ENCODE measurements at places on chromosomes 1 and 21.

DNA sequence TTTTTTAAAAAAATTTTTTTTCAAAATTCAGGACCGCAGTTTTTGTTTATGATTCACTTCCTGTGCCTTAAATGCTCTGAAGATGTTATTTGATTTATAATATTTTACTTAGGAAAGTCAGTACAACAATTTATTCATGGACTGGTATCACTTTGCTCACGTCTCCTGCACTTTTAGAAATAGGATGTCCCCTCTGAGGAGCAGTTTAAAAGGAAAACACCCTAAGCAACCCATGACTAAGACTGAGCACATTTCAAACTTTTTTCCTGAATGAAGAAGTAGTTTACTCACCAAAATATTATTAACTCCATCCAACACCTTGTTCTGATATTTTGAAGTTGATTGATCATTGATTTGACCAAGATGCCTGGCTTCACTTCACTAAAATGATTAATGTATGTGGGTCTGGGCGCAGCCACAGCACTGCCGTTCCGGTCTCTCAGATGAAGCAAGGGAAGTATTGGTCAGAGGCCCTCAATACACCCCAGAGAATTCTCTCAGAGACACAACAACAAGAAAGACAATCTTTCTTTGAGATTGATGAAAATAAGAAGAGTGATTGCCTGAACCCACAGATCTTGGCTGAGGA, 223.9 kb downstream of the TGFB2 start:
- DNase-seq: no peak

GRCh38 chr1:181779343-181779742, 282.2 kb downstream of the ZNF648 start:
- DNase-seq: no peak

DNA sequence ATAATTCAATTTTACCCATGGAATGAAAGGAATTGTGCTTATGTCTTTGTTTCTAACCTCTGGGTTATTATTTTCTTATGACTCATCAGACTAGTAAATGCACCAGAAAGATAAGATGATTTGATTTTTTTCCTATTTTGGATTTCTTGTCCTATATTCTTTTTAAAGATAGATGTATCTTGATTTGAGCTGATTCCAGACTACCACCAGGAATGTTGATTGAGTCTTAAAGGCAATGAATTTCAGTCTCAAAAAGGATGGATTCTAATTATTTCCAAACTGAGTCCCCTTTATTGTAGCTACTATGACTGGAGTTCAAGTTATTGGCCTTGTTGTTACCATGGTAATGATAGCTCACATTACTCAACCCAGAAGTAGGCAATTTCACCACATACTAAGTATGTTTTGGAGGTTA, 95.8 kb upstream of the RGS4 start:
- DNase-seq: no peak

GRCh38 chr1:109783436-109783835, 19.7 kb upstream of the EPS8L3 start:
- DNase-seq: no peak

GRCh38 chr1:103267893-103268292, 159.6 kb upstream of the COL11A1 start:
- DNase-seq: no peak

DNA sequence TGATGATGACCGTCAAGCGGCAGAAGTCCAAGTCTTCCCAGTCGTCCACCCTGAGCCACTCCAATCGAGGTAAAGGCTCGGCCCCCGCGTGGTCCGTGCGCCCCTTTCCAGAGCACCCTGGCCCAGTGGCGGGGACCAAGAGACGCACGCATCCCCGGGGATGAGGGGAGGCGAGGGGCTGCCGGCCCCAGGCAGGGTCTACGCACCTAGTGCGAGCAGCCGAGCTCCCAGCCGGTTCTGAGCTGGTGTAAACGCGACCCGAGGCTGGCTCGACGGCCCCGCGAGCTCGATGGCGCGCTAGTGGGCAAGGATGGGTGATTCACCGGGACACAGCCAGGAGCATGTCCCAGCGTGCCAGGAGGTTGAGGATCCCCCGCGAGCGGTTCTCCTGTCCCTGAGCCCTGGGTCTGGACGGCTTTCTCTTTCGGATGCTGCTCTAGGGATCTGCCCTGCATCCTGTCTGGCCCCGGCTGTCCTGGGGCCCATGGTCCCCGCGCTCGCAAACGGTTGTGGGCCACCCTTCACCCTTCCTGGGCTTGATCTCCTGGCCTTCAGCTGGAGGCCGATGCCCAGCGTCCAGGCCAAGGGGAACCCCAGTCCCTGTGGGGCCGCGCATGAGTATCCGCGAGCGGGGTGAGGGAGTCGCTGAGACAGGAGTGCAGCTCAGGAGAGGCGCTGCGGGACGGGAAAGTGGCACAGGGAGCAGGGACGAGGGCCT, 689 bp downstream of the PKP1 start:
- DNase-seq: no peak

DNA sequence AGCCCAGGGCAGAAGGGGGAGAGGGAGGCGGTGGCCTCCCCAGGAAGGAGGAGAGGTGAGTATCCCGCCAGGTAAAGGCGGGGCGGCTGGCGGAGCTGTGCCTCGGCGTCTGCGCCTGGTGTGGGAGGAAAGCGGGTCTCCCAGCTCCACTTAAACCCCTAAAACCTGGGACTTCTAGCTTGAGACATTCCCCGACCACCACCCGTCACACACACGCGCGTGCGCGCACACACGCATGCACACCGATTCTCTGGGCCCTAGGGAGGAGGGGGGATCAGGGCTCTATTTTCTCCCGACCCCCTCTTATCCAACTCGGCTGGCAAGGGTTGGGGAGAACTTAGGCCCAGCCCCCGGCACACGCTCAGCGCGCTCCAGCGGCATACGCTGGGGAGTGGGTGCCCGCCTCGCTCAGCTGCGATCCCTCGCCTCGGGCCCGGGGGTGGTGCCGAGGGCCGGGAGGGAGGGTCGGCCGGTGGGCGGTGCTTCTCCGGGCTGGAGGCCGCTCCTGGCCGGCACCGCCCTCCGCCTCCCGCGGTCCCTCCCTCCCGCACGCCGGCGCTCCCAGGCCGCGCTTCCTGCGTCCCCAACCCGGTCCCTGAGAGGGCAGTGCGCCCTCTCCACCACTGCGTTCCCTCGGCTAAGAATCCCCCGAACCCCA, at the start of gene TMEM51:
TMEM51 (plus strand) TSS at position 564 of the 658 bp plus-strand sequence. CDS start 61,341 bp downstream, outside the sequence.
- no peak for DNase-seq

- no peak for DNase-seq
These were observed 12.9 kb upstream of the NES start for GRCh38 chr1:156689953-156690674.

DNA sequence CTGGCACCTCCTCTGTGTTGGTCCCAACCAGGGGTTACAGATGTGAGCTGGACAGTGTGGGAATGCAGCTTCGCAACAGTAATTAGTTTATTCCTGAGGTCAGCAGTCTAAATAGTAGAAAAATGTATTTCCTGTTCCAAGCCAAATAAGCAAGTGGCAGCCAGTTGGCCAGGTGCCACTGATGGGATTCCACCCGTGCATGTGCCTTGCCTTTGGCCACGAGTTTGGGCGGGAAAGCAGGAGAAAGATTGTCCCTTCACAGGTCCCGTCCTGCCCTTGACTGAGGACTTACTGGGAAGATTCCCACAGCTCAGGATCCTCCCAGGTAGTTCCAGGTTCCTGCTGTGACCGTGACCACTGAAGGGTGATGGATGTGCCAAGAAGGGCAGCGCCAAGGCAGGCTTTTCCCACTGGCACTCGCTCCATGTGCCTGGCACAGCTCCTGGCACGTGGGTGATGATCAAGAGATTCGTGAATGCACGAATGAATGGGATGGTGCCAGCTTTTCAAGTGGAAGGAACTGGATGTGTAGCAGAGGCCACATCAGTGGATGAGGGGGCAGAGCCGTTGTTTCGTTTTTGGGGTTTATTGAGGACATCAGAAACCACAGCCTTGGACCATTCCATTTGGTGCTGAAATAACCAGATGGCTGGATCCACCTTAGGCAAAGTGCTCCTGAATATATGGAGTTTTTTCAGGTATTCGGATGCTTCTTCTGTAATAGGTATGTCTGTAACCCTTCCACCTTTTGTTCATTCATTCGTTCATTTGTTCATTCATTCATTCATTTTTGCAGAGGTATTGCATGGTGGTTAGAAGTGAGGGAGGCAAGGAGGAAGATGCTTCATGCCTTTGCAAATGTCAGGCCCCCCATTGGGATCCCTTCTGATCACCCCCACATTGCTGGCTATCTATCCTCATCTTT, 62.4 kb upstream of the WNT4 start:
- DNase-seq: no peak

DNA sequence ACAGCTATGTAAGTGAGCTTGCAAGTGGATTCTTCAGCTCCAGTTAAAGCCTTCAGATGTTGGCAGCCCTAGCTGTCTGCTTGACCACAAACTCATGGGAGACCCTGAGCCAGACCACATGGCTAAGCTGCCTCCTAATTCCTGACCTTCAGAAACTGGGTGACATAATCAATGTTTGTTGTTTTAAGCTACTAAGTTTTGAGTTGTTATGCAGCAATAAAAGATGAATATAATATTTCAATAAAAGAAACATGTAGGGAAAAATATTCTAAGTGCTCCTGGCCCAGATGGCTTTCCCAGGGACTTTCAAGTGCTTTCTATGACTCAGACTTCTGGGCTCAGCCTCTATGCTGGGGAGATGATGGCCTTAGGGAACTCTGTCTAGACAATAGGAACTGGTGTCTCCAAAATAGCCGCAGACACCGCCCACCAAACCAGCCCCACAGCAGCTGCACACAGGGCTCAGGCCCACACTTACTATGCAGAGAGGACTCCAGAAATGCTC, 20.3 kb upstream of the AZIN2 start:
- DNase-seq: no peak

GRCh38 chr1:191695865-191696264, 462.4 kb upstream of the RGS18 start:
- no peak for DNase-seq

- no peak for DNase-seq
These were observed 89.4 kb upstream of the S1PR1 start for GRCh38 chr1:101147381-101147780.

DNA sequence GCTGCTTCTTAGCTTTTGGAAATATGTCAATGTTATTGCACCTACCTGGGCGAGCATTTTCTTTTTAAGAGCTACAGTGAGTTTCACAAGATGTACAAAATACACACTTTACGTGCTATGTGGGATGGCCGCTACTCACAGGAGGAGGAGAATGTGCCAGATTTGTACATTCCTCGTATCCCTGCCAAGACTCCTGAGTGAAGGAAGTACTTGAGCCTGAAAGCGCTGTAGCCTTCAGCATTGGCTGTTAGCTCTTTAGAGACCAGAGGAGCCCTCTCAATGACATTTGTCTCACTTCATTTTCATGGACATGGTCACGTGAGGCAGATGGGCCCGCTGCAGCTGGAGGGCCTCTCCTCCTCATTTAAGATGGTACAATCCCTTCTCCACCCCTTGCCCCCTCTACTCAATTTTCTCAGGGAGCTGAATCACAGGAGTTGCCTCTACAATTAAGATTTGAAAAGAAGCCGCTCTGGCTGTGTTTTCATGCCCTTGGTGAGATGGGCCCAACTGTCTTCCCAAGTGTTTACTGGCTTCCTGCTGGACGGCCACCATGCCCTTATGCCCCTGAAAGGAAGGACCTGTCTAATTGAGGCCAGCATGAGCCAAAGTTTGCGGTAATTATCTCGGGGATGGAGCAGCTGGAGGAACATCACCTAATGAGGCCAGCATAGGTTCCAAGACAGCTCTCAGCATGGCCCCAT, 442.6 kb downstream of the PRDM2 start:
- DNase-seq: no peak

DNA sequence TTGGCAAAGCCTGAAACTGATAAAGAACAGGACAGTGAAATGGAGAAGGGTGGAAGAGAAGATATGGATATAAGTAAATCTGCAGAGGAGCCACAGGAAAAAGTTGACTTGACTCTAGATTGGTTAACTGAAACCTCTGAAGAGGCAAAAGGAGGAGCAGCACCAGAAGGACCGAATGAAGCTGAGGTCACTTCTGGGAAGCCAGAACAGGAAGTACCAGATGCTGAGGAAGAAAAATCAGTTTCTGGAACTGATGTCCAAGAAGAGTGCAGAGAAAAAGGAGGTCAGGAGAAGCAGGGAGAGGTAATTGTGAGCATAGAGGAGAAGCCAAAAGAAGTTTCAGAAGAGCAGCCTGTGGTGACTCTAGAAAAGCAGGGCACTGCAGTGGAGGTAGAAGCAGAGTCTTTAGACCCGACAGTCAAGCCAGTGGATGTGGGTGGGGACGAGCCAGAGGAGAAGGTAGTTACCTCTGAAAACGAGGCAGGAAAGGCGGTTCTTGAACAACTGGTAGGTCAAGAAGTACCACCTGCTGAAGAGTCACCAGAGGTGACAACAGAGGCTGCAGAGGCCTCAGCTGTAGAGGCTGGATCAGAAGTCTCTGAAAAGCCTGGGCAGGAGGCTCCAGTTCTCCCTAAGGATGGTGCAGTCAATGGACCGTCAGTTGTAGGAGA, 16.3 kb downstream of the CCDC17 start:
- DNase-seq: no peak

DNA sequence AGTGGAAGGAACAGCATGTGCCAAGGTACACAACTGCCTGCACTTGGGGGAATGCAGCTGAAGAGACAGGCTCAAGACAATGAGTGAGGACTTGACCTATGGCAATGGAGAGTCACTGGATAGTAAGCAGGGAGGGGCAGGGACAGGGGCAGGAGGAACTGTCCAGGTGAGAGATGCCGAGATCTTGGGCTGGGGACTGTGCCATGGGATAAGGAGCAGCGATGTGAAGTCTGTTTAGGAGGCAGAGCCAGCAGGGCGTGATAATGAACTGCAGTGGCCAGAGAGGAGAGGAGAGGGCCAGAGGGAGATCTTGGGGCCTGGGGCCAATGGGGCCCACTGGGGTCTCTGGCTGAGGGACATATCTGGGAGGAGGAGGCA, 17.8 kb upstream of the EPB41 start:
- no peak for DNase-seq

GRCh38 chr1:17665950-17666720, 89.0 kb upstream of the ACTL8 start:
- no peak for DNase-seq

DNA sequence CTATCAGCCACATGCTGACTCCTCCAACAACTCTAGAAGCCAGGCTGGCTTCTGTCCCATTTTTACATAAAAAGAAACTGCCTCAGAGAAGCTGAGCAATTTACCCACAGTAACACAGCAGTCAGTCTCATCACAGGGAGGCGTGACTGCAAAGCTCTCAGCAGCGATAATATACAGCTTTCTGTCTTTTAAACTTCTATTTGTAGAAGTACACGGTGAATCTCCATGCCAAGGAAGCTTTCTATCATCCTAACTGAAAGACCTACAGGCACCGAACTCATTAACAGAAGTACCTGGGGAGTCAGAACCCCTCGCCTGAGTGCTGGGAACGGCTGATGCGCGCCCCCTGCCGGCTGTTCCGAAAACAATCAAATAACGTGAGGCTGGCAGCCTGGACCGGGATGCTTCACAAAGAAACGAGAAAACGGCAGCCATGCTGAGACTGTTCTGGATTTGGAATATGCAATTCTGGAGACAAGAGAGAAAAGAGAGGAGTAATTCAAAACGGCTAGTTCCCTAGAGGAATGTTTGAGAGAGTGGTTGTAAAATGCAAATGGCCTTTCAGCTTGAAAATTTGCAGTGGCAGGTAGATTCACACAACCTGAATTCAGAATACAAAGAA, 43.5 kb upstream of the RAB4A start:
- peak; percentile 78 for DNase-seq

- peak; percentile 72 for DNase-seq
These were observed 16.3 kb downstream of the BATF3 start for GRCh38 chr1:212683357-212683722.

- peak; percentile 47 for DNase-seq
These were observed 10.1 kb upstream of the SESN2 start for GRCh38 chr1:28249013-28249865.

- peak; percentile 36 for DNase-seq
These were observed 2.3 kb downstream of the ZBTB37 start for GRCh38 chr1:173870252-173871075.

GRCh38 chr1:34762474-34763141, 3.1 kb downstream of the GJB4 start:
- no peak for DNase-seq
